ENCODE measurements at places on chromosomes 2 and 18.

GRCh38 chr2:98747888-98748287 lies 17.0 kb upstream of the MGAT4A start:
- DNase-seq, result no peak

DNA sequence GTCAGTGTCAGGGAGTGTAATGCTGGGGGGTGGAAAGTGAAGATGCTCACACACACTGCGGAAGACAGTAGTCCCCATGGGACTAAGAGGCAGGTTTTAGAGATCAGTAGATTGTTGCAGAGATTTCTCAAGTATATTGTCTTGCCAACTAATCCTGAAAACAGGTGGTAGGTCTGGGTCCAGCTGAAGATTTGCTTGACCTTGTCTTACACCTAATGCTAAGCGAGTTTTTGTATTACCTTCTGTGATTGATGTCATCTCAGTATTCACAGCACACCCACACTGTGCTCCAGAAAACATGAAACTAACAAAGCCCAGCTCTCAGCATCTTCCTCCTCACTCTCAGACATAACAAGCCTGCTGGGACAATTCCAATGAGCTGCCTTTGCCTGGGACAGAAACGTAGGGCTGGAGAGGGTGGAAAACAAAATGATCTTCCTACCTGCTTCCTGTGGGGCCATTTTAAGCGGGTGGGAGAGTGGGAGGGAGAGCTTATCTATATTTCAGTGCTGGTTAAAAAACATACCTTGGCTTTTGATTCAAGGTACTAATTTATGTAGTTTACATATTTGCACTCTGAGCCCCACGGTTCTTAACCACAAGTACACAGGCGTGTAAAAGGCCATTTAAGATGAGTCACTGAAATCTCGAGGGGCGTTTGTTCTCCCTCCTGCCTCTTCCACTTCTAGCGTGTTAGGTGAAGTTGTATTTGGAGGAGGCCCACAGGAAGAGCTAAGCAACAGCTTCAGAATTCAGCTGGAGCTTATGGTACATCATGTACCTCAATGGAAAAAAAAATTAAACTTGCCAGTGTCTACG lies 23.1 kb upstream of the RBMS1 start:
- DNase-seq, result no peak

DNA sequence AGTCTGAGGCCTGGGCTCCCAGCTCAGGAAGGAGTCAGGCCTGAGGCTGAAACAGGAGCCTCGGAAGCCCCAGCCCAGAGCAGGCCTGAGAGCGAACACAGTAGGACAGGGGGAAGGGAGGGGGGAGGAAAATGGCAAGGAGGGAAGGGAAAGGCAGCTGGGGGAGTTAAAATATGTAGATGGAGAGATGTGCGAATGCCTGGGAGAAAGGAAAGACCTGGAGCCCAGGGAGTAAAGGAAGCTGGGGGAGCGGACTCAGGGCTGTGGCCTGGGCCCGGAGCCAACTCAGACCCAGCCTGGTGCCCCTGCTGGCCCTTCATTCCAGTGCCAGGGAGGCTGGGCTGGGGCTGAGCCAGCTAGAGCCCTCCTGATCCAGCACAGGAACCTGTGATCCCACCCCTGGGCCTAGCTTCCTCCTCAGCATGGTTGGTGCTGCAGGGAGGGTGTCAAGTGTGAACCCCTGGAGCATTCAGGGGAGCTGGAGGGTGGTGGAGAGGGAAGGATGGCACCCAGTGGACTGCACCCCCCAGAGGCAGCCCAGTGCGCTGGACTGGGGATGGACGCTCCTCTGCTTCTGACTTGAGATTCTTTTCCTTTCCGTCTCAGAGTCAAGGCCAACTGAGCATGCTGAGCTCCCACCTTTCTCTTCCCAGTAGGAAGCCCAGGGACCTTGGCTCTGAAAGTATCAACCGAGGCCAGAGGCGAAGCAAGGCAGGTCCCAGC lies 46.3 kb downstream of the EMX1 start:
- DNase-seq, result no peak

DNA sequence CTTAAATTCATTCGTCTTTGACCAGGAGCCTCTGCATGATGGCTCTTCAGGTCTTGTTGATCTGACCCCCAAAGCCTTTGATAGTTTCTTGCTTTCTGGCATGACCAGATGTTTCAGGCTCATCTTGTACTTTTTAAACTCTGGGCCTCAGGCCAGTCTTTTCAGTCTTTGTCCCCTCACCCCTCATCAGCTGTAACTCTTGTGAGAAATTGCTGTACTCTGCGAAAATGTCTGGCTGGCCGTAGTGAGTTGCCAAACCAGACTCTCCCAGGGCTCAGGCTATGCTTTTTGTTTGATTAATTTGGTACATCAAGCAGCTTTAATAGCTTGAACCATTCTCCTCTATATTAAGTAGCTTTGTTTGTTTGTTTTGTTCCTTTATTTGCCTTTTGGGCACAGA lies 75.9 kb downstream of the BABAM2 start:
- no peak for DNase-seq

DNA sequence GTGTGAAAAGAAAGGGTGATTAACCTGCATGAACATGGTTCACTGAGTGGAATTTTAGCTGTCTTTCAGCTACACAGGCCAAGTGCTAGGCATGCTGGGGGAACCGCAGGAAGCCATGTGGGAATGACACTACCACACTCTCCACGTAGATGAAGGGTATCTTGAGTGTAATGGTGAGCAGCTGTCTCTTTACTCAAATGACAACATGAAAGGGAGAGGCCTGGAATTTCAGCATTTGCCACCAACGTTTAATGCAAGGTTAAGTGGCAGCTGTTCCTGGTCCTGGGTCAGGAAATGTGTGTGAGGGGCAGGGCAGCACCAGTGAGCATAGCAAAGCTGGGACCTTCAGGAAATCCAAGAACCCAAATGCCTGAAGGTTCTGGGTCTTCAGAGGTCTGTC lies 588.4 kb downstream of the SLC4A3 start:
- DNase-seq, result no peak

DNA sequence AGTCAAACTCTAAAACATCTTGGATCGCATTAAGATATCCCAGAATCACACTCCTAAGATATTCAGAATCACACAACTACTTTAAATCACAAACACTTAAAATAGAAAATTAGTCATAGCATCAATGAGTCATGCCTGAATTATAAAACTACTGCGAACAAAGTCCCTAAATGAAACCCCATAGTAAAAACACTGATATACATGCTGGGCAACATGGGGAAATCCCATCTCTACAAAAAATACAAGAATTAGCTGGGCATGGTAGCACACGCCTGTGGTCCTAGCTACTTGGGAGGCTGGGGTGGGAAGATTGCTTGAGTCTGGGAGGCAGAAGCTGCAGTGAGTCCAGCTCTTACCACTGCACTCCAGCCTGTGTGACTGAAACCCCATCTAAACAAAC lies 101.7 kb downstream of the COBLL1 start:
- DNase-seq, result no peak

GRCh38 chr2:166867874-166868514 lies 20.3 kb upstream of the XIRP2 start:
- no peak for DNase-seq

GRCh38 chr2:58866040-58866439 lies 624.9 kb upstream of the FANCL start:
- no peak for DNase-seq

- DNase-seq, result no peak
Measured at GRCh38 chr2:190792956-190793888, 87.4 kb upstream of the GLS start.

- DNase-seq, result no peak
Measured at GRCh38 chr2:152823905-152824304, 105.5 kb downstream of the ARL6IP6 start.

GRCh38 chr2:106941372-106941993 lies 55.5 kb upstream of the ST6GAL2 start:
- no peak for DNase-seq

- no peak for DNase-seq
Measured at GRCh38 chr2:54318821-54319220, 62.8 kb upstream of the TSPYL6 start.

DNA sequence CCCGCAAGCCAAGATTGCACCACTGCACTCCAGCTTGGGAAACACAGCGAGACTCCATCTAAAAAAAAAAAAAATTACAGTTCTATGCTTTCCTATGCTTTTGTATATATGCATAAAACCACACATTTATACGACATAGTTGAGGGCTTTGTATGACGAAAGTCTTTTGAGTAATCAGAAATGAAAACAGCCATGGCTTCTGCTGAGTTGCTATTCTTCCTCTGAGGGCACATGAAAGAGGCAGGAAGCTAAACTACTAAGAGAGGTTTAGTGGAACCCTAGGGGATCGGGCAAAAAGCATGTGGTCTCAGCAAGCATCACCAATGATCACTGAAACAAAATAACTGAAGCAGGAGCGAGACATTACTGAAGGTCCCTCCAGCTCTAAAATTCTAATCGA lies 99.6 kb downstream of the ZAP70 start:
- no peak for DNase-seq

GRCh38 chr2:47631306-47631705 lies 151.6 kb upstream of the MSH6 start:
- DNase-seq, result no peak

GRCh38 chr2:2805263-2805662 lies 474.2 kb upstream of the MYT1L start:
- no peak for DNase-seq

DNA sequence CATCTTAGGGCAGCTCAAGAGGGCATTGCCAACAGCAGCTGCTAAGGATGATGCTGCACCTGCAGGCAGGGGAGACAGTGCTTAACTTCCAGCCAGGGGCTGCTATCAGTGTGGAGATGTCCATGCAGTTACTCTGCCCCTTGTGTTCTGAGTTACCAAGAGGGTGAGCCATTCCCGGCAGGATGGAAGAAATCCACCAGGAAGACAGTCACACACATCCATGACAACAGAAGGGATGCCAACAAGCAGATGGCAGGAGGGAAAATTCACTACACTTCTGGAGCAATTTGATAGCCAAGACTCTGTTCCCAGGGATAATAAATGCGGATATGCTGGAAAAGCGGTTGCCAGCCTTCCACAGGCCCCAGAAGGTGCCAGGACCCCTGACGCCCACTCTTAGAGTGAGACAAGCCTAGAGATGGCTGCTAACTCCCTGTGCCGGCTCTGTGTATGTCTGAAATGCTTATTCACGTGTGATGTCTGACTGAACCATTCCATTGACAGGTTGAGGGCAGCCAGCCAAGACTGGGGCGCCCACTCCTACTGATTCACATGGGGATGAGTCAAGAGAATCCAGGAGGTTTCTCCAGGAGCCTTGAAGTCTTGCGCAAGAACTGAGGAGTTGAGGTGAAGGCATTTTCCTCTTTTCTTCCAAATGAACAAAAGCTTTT lies 24.5 kb downstream of the LOXHD1 start:
- no peak for DNase-seq

GRCh38 chr2:144325086-144325485 lies 194.8 kb downstream of the ZEB2 start:
- no peak for DNase-seq

DNA sequence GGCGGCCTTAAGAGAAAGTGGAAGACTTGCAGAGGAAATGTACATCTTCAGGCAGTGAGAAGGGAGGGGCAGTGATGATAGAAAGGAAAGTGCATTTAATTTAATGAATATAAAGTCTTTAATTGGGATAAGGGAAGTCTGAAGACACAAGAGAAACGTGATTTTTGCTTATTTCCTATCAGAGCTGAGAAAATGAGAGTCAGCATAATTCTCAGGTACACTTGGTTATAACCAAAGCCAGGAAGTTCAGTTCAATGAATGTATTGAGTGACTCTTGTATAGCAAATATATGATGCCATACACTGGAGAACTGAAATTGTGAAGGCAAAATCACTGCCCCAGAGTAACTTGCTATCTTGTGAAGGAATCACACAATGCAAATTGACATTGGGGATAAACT lies 256.3 kb downstream of the LRRTM1 start:
- no peak for DNase-seq

GRCh38 chr2:231933916-231934401 lies 7.8 kb upstream of the NPPC start:
- no peak for DNase-seq

GRCh38 chr2:126729896-126730295 lies 73.9 kb downstream of the GYPC start:
- DNase-seq, result no peak

DNA sequence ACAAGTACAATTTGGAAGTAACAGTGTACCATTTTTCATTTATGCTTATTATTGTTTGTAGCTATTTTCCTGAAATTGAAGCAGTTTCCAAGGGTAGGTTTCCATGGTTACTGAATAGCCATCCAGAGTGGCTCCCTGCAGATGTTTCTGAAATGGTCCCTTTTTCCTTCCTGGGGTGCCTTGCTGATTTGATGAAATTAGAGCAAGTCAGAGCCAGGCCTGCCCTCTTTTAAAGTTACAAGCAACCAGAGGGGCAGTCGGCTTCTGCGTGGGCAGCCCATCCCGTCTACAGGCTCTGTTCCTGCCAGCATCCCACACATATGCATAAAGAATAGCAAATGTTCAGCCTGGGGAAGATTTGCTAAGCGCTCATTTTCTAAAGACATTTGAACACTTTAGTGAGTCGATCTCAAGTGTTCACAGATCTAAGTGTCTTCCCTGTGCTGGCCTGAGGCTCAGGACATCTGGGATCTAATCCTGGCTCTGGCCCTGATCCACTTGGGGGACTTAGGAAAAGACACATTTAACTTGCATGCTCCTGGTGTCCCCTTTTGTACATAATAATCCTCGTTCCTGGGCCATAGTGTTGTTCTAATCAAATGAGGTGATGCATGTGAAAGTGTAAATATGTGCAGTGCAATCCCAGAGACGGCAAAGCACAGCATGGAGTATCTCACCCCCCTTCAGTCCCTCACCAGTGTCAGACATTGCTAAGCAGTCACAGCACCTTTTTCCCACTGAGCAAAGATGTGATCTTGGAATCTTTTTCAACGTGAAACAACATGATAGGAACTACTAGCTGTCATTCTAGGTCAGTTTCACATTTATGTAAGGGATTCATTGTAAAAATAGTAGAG lies 92.2 kb downstream of the STPG4 start:
- no peak for DNase-seq

- DNase-seq, result no peak
Measured at GRCh38 chr2:106899786-106900530, 14.0 kb upstream of the ST6GAL2 start.

GRCh38 chr2:160282063-160282580 lies 82.0 kb upstream of the ITGB6 start:
- no peak for DNase-seq

GRCh38 chr2:129237966-129238725 lies 741.3 kb upstream of the RAB6C start:
- no peak for DNase-seq

GRCh38 chr2:88818381-88818780 lies 126.9 kb downstream of the RPIA start:
- no peak for DNase-seq

DNA sequence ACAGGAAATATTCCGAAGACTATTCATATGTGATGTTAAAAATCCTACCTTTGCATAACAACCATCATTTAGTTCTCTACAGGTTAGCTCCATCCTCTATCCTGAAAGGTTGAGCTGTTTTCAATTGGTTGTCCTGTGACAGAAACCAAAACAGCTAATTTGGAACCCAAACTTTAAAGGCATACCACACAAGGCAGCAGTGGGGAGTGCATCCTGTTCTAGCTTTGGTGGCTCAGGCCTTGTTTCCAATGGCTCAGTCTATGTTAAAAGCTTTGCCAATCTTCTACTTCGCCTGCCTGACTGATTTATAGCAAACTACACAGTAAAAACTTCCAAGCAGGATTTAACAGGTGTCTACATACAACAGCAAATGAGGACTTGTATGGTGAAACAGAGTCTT lies 3.2 kb downstream of the CD226 start:
- DNase-seq, result no peak

- no peak for DNase-seq
Measured at GRCh38 chr2:54570925-54571694, 115.0 kb downstream of the SPTBN1 start.

Data from stimulated activated CD4-positive, alpha-beta T cell treated with anti-CD3 and anti-CD28 coated beads, TNF-alpha, amount 100 ng/mL, for 4 hours (primary cell).